ENCODE measurements at places on chromosomes 7 and 10.
A peak's percentile ranks its signal among the peaks of the same experiment; 100 is the strongest.

DNA sequence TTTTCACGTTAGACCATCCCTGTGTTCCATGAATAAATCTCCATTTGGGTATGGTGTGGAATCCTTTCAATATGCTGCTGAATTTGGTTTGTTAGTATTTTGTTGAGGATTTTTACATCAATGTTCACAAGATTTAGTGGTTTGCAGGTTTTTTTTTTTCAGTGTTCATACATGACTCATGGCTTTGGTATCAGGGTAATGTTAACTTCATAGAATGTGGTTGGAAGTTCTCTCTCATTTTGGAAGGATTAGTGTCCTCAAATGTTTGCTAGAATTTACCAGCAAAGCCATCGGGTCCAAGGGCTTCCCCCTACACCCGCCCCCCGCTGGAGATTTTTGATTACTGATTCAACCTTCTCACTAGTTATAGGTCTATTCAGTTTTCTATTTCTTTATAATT lies 398.0 kb downstream of the NXPH1 start:
- DNase-seq, result no peak

DNA sequence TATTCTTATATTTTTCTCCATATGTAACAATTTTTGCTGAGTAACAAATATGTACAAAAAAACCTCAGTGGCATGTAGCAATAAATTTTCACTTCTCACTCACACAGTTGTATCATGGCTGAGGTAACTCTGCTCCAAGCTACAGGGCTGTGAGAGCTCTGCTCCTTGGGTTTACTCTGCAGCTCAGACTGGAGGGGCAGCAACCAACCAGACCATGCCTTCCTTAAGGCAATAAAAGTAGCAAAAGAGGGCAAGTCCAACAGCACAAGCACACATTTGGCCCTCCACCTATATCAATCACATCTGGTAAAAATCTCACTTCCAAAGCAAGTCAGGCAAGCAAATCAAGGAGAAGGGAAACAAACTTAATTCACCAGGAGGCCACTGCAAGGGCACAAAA lies 102.9 kb downstream of the CRPPA start:
- no peak for DNase-seq

DNA sequence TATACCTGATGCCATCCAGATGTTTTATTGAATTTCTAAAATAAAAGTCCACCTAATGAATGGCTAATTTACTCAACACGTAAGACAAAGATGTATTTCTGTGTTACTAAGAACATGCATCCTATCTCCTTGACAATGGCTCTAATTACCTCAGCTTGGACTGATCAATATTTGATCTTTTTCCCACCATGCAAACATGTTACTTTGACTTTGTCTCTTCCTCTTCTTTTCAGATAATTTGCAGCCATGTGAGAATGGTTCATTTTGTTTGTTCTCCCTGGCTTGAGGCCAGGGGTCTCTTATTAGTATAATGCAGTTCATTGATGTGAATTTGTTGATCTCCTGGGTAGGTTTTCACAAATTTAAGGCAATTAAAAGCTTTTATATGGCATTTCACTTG lies 302.1 kb downstream of the ADK start:
- no peak for DNase-seq

GRCh38 chr7:12963435-12963834 lies 276.0 kb downstream of the ARL4A start:
- no peak for DNase-seq

- peak; percentile 19 for DNase-seq
Observed at GRCh38 chr7:90119178-90119971, 34.9 kb upstream of the STEAP1 start.

DNA sequence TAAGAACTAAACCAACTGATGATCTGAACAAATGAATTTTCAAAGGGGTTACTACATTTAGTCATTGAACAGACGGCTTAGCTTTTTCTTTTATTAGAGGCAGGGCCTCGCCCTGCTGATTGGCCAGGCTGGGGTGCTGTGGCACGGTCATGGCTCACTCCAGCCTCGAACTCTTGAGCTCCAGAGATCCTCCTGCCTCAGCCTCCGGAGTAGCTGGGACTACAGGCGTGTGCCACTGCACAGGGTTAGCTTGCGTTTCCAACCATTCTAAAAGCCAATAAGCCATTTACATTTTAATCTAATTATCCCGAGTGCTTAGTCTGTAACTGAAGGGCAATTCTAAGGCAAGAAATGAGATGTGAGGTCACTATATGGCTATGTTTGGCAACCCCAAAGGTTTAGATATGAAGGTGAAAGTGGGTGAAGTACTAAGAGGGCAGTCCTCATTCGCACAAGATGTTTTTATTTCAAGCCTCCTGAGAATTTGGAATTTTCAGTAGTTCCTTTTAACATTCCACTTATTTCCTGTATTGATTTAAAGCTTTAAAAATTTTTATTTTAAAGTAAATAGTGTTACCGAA lies 1.6 kb upstream of the CDK13 start:
- DNase-seq, result no peak

- DNase-seq, result no peak
Observed at GRCh38 chr10:34133406-34133805, 681.7 kb downstream of the PARD3 start.

- no peak for DNase-seq
Observed at GRCh38 chr7:100093054-100093453, 4.3 kb downstream of the COPS6 start.

- peak; percentile 93 for DNase-seq
Observed at GRCh38 chr7:137898839-137899721, 52.3 kb upstream of the DGKI start.

DNA sequence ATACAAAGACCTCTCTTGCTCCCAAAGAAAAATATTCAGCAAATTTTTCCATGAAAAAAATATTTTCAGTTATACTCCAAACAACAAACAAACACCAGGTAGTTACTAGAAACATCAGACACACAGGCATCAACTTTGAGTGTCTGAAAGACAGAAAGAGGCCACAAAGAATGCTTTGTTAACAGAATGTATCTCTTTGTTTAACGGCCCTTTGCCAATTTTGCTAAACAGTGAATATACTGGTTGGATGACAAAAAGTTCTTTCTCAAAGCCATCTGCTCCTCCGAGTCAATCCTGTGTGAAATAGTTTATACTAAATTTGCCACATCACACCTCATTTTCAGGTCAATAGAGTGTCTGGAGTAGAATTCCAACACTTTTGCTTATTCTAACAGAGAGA lies 216.7 kb upstream of the PHF14 start:
- no peak for DNase-seq

Measured in hematopoietic multipotent progenitor cell treated with erythropoietin and hydrocortisone succinate and interleukin-3 and kit ligand, for 4 days (in vitro differentiated cells).